ENCODE measurements at places on chromosomes 6 and 20.

- no peak for DNase-seq
These were observed 134.2 kb downstream of the GMDS start for GRCh38 chr6:2111162-2111677.

DNA sequence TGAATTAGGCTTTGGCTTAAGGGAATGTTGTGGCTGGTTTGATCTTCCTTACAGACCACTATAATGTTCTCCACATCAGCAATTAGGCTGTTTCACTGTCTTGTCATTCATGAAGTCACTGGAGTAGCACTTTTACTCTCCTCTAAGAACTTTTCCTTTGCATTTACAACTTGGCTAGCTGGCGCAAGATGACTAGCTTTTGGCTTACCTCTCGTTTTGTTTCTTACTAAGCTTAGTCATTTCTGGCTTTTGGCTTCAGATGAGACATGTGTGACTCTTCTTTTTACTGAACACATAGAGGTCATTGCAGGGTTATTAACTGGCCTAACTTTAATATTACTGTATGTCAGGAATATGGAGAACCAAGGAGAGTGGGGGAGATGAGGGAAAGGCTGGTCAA is 143.2 kb downstream of the PTCHD4 start:
- no peak for DNase-seq

- no peak for DNase-seq
These were observed 171.4 kb downstream of the COL9A1 start for GRCh38 chr6:70131528-70131927.

DNA sequence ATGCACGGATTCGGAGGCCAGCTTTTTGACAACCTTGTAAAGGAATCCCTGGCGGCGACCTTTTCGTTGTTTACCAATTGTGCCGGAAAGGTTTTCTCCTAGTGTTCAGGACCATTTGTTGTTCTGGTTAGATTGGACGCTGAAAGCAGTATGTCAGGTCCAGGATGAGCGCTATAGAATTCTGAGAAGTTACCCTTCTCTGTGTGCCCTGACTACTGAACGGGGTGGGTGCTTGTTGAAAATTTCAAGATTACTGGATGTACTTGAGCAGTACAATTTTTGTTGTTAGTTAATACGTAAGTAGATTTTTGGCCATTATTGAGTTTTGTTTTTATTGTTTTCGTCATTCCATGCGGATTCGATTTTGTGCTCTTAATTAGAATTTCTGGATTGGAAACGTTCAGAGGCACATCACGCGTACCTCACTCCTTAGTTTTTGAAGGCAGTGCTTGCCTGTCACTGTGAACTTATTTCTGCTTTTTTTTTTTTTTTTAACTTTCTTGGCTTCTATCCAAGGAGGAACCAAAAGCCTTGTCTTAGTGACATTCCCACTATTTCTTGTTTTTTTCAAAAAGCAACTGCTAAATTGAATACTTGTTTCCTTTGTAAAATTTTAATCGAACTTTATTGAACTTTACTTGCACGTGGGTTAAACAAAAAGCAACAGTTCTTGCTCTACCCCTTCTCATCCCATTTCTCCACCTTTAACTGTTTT is 898 bp downstream of the XRN2 start:
- no peak for DNase-seq

DNA sequence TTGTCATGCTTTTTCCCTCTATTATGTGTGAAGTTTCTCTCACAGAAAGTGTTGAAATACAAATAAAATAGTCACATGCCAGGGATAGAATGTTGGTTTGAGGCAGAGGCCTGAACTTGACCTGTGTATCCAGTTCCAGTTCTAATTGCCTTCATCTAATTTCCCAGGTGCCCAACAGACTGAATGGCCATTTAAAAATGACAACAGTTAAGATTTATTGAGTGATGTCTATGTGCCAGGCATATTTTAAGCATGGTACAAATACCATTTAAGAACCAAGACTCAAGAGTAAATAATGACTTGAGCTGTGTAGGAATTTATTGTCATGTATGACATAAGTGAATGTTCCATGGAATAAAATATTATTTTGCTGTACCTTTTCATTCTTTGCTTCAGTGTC is 87.6 kb upstream of the EMILIN3 start:
- DNase-seq: no peak

- DNase-seq: no peak
These were observed 21.3 kb upstream of the SGK1 start for GRCh38 chr6:134339216-134339615.

GRCh38 chr6:13469693-13470092 is 17.7 kb downstream of the GFOD1 start:
- DNase-seq: no peak

DNA sequence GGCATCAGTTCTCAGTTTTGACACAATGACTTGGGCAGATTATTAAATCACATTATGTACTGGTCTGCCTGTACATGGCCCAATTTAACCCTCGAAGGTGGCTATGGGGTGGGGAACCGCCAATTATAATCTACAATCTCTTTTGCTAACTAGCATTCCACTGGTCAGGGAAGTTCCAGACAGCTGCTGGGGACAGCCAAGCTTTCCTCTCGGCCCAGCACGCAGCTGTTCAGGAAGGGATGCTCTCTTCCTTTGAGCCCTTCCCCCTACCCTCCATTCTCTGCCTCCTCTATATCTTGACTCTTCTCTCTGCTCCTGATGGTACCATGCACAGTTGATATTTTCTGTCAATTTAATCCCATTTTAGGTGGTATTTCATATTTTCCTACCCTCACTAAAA is 233.5 kb upstream of the AGPAT4 start:
- no peak for DNase-seq

DNA sequence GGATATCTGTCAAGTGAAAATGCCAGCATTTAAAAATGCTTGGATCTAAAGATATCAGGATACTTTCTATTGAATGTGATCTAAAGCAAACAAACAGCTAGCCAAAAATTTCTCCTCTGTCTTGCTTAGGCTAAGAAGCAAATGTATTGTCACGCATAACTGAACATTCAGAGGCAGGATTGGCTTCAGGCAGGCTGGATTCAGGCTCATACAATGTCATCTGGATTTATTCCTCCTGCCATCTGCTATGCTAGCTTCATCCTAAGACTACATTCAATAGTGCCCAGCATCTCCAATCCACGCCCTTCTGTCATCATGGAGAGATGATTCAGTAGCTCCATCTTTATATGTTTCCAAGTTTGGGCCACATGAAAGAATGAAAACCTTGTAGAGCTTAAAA is 27.1 kb downstream of the PFDN4 start:
- DNase-seq: no peak

DNA sequence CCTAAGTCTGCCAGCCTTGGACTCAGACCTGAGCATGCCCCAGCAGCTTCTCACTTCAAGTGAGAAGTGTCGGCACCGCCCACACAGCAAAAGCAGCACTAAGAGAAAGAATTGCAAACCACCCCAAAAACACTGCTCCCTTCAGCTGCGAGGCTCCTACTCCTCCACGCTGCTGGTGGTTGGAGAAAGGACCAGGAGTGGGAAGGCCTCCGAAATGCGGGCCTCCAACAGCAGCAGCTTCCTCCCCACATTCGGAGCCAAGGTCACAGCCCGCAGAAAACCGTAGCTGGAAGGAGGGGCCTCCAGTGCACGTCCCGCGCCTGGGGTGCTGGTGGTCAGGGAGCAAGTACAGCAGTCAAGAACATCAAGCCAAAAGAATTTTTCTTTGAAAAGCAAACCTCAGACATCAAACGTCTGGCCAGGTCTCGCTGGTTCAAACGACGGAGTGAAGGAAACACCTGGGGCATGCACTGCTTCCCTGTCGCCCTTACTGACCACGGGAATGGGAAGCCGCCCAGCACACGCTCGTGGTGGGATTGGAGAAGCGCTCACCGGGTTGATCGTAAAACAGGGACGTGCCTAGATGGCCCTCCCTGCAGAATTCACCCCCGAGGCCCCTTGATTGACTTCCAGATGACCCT is 185.6 kb upstream of the CST7 start:
- DNase-seq: no peak

DNA sequence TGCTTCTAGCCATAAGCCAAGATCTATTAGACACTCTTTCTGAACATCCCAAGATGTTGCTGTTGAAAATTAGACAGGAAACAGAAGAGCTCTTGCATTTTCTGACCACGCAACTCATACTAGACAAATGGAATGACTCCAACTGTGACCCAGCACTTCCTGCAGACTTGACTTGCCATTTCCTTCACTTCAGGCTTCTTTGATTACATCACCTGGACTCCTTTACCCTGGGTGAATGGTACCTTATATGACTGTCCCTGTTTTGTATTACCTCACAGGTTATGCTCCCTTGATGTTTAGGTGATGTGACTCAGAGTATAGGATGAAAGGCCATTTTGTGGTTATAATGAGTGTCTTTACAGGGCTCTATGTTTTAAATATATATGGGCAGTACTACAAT is 236.1 kb downstream of the BMP2 start:
- DNase-seq: no peak

- no peak for DNase-seq
These were observed 906 bp upstream of the PDE10A start for GRCh38 chr6:165663736-165664558.

DNA sequence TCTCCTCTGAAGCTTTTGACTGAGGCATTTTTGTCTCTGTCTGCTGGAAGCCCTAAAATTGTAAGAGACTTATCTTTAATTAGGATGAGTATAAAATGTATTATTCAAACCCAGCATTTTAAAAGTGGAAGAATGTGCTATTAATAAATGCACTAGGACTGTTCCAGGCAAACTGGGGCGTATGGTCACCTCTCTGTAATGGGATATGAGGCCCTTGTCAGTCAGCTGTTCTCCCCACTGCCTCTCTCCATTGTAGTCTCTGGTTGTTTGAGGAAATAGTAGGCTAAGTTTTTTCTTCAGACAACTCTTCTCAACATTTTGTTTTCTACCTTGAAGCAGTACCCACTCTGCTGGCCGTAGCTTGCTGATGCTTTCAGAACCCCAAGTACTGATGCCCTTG is 14.3 kb upstream of the DEF6 start:
- DNase-seq: no peak

DNA sequence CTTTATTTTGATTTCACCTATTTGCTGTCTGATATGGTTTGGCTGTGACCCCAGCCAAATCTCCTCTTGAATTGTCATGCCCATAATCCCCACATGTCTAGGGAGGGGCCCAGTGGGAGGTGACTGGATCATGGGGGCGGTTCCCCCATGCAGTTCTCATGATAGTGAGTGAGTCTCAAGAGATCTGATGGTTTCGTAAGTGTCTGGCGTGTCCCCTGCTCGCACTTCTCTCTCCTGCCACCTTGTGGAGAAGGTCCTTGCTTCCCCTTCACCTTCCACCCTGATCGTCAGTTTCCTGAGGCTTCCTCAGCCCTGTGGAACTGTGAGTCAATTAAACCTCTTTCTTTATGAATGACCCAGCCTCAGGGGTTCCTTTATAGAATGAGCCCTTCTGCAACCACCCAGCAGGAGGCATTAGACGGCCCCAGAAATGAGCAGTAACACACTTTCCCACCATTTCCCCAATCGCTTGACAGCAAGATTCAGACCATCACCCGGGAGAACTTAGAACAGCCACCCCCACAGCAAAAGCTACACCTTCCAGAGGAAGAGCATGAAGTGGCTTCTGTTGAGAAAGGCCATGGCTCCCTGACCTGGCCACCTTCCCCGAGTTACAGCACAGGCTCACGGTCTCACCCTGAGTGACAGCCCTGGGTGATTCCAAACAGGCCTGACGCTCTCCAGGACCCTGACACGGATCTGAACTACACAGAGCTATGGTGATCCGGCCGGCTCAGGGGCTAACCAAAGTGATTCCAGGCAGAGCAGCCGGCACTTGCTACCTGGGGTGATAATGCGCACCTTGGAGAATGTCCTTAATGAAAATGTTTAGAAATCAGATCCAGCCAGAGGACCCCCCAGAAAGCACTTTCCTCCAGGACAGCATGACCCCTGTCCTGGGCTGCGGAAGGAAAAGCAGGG is 131.2 kb upstream of the CDH4 start:
- DNase-seq: no peak

GRCh38 chr6:128438393-128438792 is 82.0 kb downstream of the PTPRK start:
- no peak for DNase-seq

DNA sequence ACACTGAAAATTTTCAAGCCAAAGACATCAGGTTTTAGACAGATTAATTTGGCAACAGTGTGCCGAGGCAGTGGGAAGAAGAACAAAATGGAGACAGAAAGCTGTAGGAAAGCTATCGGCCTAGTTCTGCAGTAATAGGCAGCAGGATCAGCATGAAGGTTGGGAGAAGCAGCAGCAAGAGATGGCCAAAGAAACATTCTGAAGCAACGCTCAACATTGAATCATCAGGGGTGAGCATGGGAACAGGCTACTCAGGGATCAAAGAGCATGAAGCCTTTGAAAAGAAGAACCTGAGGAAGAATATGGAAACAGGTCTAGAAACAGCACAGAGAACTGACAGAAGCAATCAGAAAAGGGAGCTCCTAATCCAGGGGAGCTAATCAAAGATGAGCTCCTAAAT is 7.1 kb upstream of the DST start:
- DNase-seq: no peak
